ENCODE measurements at places on chromosomes 6 and 20.

GRCh38 chr6:15077006-15077405 lies 168.9 kb upstream of the JARID2 start:
- no peak for DNase-seq

DNA sequence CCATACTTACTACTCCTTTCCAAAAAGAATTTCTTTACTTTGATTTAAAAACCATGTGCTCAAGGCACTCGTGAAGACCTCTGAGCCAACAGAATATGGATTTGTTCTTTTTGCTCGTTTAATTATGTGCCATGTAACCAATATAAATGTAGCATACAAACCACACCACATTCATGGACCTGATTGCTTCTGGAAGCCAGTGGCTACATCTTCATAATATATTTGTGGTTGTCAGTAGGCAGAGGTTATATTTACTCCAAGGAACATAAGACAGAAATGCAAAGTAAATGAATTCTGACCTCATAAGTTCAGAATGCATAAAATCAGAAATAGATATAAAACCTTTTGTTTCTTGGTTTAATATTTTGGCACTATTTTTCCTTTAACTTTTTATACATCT lies 373.0 kb downstream of the HDGFL1 start:
- no peak for DNase-seq

GRCh38 chr6:104858642-104859041 lies 1.1 kb downstream of the HACE1 start:
- no peak for DNase-seq

DNA sequence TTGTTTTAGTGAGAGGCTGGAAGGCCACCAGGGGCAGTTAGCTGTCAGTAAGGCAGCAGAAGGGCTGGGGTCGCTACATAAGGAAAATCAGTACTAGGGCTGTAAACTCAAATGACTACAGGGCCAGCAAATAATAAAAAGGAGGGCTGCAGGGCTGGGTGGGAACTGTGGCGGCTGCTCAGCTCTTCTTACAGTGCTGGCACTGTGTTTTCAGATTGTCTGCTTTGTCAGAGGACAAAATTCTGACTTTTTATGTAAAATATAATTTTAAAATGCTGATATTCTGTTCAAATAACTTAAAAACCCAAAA lies 23.2 kb downstream of the HLA-A start:
- no peak for DNase-seq

GRCh38 chr6:20483887-20484497 lies 50.3 kb upstream of the CDKAL1 start:
- DNase-seq = no peak

GRCh38 chr6:123908797-123909196 lies 105.1 kb downstream of the NKAIN2 start:
- no peak for DNase-seq

DNA sequence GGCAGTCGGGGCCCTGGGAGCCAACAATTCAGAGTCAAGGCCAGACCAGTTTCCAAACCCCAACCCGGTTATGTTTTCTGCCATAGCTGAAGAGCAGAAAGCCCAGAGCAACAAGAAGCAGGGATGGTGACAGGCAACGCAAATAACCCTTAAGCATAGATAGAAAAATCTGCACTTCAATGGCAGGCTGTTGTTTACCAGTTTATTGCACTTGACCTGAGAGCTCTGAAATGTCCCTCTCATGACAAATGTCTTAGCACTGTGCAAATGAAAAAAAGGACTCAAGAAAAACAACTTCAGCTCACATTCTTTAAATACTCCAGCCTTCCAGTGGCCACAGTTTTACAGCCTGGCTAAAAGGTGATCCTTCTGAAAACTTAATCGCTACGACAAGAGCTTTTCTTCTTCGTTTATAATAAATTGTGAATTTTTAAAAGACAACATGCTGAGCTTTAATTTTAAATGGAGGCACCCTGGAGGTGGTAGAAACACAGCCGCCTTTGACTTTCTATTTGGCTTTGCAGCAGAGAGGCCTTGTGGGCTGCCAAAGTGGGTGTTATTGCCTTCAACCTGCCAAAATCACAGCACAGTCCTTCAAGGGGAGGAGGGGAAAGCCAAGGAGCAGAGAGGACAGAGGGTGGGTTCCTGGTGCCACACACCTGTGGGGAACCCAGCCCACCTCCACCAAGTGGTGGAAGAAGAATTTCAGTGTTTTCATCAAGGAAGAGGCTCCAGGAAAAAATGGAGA lies 289.5 kb upstream of the CDYL start:
- DNase-seq = no peak

DNA sequence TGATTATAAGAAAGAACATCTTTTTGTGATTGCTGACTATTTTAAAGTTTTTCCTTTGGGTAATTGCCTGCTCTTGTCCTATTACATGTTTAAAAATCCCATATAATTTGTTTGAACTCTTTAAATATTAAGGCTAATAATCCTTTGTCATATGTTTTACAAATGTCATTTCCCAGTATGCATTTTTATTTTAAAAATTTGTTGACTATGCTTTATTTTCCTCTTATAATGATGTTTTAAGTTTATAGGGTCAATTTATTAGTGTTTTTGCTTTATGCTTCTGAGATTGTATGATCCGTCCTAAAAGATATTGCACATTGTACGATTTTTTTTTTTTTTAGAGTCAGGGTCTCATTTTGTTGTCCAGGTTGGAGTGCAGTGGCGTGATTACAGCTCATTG lies 297.2 kb downstream of the RNF144B start:
- no peak for DNase-seq

DNA sequence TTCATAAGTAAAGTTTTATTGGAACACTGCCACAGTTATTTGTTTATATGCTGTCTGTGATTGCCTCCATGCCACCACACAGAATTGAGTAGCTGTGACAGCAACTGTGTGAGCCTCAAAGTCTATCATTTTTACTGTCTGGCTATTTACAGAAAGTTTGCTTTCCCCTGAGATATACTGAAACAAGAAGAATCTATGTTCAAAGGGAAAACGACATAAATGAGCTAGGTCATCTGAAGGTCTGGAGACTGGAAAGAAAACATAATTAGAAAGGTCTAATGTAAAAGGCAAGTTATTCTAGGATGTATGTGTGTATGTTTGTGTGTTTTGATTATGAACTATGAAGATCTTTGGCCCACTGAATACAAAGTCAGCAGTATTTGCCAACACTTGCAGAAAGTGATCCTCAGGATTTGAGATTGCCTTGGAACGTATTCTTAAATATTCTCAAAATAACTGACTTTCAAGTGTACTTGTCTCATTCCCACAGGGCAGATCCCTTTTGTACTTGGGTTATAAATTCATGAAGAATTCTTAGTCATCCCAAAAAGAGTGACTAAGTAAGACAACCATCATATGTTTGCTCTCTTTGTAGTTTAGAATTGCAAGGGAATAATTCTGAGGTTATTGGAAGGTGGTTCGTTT lies 677.7 kb downstream of the DOK5 start:
- no peak for DNase-seq

DNA sequence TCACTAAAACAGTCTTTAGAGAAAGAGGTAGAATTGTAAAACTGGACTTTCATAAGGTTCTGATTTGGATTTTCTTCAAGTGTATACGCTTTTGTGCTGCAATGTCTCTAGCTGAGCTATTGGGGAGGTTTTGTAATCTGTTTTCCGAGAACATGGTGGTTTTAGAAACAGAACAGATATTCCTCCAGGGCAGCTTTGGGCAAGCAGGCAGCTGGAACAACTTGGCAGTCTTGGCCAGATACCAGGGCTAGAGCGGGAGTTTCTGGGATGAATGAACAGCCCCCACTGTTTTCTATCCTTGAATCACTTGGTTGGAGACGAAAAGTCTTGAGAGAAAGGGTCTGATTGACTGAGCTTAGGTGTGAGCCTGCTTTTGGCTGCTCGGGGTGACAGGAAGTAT lies 17.1 kb upstream of the ARMC2 start:
- no peak for DNase-seq

- no peak for DNase-seq
These were observed 103.8 kb upstream of the BEND6 start for GRCh38 chr6:56851074-56851473.

DNA sequence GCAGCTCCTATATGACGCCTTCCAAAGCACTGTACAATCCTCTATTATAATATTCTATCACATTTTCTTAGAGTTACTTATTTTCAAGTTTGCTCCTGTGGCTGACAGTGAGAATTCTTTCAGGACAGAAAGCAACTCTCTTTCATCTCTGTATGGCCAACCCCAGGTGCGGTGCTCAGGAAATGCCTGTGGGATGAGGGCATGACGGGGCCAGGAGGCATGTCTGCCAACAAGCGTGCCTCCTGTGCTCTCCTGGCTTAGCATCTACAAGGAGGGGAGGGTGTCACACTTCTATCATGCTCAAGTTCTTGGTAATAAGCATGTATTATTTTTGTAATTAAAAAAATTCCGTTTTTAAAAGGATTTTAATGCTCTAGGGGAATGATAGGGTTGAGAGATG lies 11.4 kb downstream of the MRPL14 start:
- no peak for DNase-seq

All from left forelimb (tissue), 1 donor.